Subcutaneous adipose tissue (tissue), 4 donors: ENCODE measurements at places on chromosomes 7 and 10. TPM values are rescaled to one million over a fixed set of nuclear protein-coding genes. Genes with fewer than 3 reads are reported as not detected.

The OR2A1 gene
- total RNA-seq: 0.66 TPM

The GPR22 gene
- not detected for total RNA-seq

The ZNF438 gene
- 26.7 TPM for total RNA-seq

The RABGEF1 gene
- total RNA-seq: 43.6 TPM

The RAB18 gene
- 53.9 TPM for total RNA-seq

The AKR1C8 gene
- 3.6 TPM for total RNA-seq

The FAM13C gene
- total RNA-seq: 14.6 TPM

The TMEM229A gene
- total RNA-seq: not detected

The MUC12 gene
- total RNA-seq: under 0.01 TPM

The DENND11 gene
- total RNA-seq: 19.4 TPM

The CYP3A7 gene
- not detected for total RNA-seq

The CASP7 gene
- total RNA-seq: 27.4 TPM

The LRRC17 gene
- total RNA-seq: 4.5 TPM

The PON1 gene
- total RNA-seq: 0.34 TPM

The ZNF736 gene
- total RNA-seq: 21.1 TPM

The AGAP3 gene
- total RNA-seq: 86.7 TPM

The SLC12A9 gene
- total RNA-seq: 13.9 TPM

The GCK gene
- not detected for total RNA-seq

The NPTX2 gene
- total RNA-seq: 11.0 TPM

The PDCD11 gene
- total RNA-seq: 13.6 TPM

The PTEN gene
- 274 TPM for total RNA-seq

The PRPS1L1 gene
- not detected for total RNA-seq

The STEAP1B gene
- total RNA-seq: not detected

The WIPF3 gene
- 0.65 TPM for total RNA-seq

The ITGA8 gene
- 3.6 TPM for total RNA-seq

The LIPJ gene
- total RNA-seq: 2.2 TPM

The IFT22 gene
- total RNA-seq: 16.7 TPM

The TMEM72 gene
- not detected for total RNA-seq

The C10orf67 gene
- total RNA-seq: not detected

The LRIT1 gene
- not detected for total RNA-seq

The WDR86 gene
- total RNA-seq: 51.2 TPM

The WEE2 gene
- not detected for total RNA-seq

The NPSR1 gene
- not detected for total RNA-seq

The TEX36 gene
- not detected for total RNA-seq
